ENCODE measurements at places on chromosomes 13 and 19.

DNA sequence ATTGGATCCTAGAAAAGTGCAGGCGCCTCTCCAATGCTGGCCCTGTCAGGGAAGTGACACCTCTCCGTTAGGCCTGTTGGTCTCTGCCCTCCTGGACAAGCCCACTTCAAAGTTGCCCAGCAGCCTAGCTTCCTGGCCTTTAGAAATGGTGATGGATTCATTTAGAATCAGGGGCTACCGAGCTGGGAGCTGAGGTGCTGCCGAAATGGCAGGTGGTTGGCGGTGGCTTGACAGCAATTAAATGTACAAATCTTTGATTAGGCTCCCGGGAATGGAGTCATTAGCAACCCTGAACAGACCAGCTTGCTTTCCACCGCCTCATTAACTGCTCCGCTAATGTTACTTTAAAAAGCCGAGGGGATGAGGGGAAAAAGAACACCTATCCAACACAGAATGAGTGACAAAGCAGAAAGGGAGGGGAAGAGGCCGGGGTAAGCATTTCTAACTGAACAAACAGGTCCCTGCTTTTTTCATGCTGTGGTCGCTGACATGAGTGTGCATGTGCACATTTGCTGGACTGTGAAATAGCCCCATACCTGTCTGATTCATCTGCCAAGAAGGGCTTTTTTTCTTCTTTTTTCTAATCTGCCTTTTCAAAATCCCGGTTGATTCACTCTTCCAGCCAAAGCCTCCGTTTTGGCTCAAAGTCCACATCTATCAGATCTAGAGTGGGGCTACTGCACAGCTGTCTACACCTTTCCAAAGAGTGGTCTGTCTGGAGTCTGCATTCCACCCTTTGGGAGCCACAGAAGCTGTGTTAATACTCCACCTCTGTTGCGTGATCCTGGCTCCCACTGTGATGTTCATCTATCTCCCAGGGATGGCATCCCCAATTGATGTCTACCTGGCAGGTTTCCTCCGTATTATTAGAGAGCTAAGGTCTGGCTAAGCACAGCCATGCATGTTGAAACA is 431.9 kb downstream of the COG6 start:
- DNase-seq: no peak

GRCh38 chr13:26996965-26997752 is 174.5 kb downstream of the USP12 start:
- DNase-seq: no peak

DNA sequence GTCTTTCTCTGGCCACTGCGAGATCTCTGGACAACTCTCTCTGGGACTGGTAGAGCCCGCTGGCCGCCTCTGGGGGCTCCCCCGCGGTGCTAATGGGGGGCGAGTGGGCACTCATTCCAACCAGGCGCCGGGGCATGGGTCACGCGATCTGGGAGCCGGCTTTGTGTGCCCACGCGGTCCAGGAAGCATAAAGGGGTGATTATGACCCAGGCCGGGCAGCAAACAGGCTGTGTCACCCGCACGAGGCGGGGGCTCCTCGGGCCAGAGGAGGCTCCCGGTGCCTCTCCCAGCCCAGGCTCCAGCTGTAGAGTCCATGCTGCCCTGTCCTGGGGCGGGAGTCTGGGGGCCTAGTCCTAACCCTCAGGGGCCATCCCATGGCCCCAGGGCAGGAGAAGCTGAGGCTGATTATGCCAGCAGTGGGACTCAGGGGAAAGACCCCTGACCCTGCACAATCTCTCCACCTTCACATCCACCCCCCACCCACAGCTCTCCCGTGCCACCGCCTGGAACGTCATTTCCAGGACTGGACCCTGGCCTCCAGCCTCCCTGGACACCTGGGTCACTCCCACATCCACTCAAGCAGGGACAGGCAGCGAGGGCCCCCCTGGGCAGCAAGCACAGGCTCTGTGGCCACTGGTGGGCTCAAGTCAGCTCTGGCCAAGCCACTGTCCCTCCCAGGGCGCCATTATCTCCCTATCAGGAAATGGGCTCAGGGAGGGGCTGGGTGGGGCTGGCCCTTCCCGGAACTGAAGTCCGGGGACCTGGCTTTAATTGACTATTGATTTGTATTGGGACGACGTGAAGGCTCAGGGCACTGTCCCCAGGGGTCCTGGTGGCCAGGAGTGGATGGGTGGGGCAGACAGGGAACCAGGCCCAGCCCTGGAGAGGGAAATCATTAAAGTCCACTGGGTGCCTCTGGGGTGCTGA is 50.0 kb downstream of the PTPRS start:
- DNase-seq: no peak

- no peak for DNase-seq
Measured at GRCh38 chr13:60229708-60230272, 66.1 kb upstream of the DIAPH3 start.

GRCh38 chr19:37467608-37468090 is 405 bp upstream of the ZNF569 start:
- no peak for DNase-seq

- no peak for DNase-seq
Measured at GRCh38 chr13:40064154-40065097, 409.0 kb downstream of the COG6 start.

- DNase-seq: no peak
Measured at GRCh38 chr19:55486043-55486970, 1.3 kb downstream of the NAT14 start.

- DNase-seq: no peak
Measured at GRCh38 chr19:560121-560520, 12.3 kb upstream of the BSG start.

- no peak for DNase-seq
Measured at GRCh38 chr13:110565296-110565695, 3.8 kb upstream of the RAB20 start.

GRCh38 chr19:47707135-47707925 is 5.9 kb upstream of the EHD2 start:
- peak; percentile 35 for DNase-seq

DNA sequence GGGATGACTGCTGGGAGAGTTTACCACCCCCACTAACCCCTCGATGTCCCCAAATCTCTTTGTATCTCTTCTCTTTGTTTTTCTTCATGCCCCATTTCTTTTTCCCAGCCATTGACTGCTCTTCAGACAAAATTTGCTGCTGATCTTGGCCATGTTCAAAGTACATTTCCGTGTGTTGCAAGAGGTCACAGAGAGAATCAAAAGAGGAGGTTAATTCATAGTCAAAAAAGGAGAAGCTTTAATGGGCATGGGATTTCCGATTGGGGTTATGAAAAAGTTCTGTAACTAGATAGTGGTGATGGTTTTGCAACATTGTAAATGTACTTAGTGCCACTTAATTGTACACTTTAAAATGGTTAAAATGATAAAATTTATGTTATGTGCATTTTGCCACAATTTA is 121.1 kb downstream of the FLT1 start:
- no peak for DNase-seq

GRCh38 chr19:11657307-11657706 is 60.0 kb downstream of the ZNF627 start:
- no peak for DNase-seq

DNA sequence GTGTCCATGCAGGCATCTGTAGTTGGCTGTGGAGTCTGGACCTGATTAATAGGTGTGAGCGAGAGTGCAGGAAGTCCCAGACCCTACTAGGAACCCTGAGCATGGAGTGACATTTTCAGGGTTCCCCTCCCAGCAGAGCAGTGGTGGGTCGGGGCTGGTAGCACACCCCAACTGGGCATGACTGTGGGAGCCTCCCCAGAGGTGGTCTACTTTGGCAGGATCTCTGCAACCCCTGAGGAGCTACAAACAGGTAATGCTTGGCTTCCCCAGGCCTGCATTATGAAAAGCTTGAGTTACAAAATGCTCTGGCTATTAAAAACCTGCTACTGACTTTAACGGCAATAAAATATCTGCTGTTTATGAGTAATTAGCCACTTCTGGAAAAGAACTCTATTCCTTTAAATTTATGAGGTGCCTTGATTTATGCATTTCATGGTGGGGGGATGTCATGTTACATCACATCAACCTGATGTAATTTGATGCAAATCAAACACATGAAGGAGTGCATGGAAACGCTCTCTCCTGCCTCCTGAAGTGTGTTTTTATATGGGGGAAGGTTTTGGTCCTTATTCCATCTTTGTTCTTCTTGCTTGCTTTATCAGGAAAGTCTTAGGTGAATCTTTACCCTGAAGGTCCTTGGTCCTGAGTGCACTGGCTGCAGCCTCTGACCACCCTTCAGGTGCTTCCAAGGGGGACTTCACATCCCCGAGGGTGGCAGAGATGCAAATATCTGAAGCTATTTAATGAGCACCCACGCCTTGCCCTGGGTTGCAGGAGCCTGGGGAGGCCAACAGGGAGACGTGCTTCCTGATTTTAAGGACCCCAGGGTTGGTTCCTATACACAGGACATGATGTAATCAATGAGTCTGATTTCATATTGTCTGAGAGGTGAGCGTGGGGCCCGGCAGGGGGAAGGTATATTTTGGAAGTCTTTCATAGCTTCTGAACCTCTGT is 54.0 kb downstream of the ZNF536 start:
- no peak for DNase-seq

DNA sequence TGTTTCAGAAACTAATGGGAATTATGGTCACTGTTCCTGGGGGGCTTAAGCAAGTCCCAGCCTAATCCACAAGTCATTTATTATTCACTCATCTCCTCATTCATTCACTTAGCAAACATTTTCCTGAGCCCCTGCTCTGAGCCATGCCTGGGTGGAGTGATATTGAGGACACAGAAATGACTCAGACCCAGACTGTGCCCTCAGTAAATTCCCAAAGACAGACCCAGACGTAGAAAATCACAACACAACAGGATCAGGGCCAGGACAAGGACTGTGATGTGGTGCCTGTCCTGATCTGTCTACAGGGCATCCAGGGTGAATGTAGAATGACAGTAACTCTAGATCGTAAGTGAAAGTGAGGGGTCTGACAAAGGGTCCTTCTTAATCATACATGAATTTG is 7.0 kb upstream of the SPACA6 start:
- no peak for DNase-seq

DNA sequence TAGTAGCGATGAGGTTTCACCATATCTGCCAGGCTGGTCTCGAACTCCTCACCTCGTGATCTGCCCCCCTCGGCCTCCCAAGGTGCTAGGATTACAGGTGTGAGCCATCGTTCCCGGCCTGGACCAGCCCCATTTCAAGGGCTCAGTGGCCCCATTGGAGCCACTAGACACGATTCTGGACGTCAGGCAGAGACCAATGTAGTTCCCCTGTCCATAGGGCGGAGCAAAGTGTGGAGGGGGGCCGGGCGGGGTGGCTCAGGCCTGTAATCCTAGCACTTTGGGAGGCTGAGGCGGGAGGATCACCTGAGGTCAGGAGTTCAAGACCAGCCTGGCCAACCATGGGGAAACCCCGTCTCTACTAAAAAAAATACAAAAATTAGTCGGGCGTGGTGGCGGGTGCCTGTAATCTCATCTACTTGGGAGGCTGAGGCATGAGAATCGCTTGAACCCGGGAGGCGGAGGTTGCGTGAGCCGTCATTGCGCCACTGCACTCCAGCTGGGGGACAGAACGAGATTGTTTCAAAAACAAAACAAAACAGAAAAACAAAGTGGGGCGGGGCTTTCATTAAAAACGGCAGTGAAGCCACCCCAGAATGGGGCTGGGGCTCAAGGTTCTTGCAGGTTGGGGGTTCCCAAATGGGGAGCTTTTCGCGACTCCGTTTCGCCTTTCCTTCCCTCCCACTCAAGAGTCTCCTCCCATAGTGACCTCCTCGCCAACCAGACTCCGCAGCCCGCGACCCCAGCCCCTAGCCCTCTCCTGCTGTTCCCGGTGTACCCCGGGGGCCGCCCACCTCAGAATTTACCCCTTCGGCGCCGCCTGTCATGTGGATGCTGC is 758 bp upstream of the TECR start:
- DNase-seq: no peak

- DNase-seq: no peak
Measured at GRCh38 chr13:95643936-95644598, 439 bp downstream of the DZIP1 start.

- no peak for DNase-seq
Measured at GRCh38 chr13:101307181-101307701, 109.1 kb downstream of the NALCN start.

DNA sequence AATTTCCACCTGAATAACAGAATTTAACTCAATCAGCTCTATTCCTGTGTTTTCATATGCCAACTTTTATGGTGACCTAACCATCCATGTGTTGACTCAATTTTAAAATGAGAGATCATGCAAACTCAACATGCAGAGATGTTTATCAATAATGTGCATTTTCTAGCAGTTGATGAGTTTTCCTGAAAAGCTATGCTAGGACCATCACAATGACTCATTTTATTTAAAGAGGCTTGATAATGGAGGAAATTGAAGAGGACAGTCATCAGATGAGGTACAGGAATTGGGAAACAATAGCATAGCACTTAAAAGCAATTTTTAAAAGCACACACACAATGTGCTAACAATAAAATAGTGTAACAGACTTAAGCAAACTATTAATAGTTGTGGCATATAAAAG is 127.1 kb downstream of the VWA8 start:
- no peak for DNase-seq

- DNase-seq: peak; percentile 43
Measured at GRCh38 chr13:27826379-27827353, 34.4 kb downstream of the GSX1 start.

GRCh38 chr13:110217085-110217484 is 89.9 kb downstream of the COL4A1 start:
- DNase-seq: no peak

- DNase-seq: no peak
Measured at GRCh38 chr19:2923510-2923909, 21.3 kb downstream of the ZNF77 start.

- no peak for DNase-seq
Measured at GRCh38 chr19:35734273-35734672, 8.0 kb downstream of the IGFLR1 start.

GRCh38 chr19:49488863-49489537 is 1.6 kb downstream of the RPL13A start:
- DNase-seq: no peak

GRCh38 chr19:38793177-38793576 is 4.2 kb downstream of the LGALS7B start:
- no peak for DNase-seq

DNA sequence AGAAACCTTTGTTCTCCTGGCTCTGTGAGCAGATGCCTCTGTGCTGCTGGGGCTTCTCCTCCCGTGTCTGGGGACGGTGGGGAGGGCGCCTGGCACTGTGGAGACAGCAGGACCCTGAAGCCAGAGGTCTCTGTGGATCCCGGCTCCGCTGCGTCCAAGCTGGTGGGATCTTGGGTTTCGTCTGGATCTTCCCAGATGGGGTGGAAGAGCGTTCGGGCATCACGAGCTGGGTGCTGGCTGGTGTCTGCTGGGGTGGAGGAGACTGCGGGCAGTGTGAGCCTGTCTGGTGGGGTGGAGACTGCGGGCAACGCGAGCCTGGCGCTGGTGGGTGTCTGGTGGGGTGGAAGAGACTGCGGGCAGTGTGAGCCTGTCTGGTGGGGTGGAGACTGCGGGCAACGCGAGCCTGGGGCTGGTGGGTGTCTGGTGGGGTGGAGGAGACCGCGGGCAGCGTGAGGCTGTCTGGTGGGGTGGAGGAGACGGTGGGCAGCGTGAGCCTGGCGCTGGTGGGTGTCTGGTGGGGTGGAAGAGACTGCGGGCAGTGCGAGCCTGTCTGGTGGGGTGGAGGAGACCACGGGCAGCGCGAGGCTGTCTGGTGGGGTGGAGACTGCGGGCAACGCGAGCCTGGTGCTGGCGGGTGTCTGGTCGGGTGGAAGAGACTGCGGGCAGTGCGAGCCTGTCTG is 5.6 kb downstream of the TEX29 start:
- no peak for DNase-seq

- DNase-seq: no peak
Measured at GRCh38 chr19:46849610-46850009, 1.0 kb downstream of the AP2S1 start.

- DNase-seq: no peak
Measured at GRCh38 chr13:32259116-32259515, 56.0 kb downstream of the ZAR1L start.

- no peak for DNase-seq
Measured at GRCh38 chr13:48265217-48265815, 32.3 kb downstream of the ITM2B start.
